ENCODE measurements at places on chromosomes 1 and 21.
A peak's percentile ranks its signal among the peaks of the same experiment; 100 is the strongest.

DNA sequence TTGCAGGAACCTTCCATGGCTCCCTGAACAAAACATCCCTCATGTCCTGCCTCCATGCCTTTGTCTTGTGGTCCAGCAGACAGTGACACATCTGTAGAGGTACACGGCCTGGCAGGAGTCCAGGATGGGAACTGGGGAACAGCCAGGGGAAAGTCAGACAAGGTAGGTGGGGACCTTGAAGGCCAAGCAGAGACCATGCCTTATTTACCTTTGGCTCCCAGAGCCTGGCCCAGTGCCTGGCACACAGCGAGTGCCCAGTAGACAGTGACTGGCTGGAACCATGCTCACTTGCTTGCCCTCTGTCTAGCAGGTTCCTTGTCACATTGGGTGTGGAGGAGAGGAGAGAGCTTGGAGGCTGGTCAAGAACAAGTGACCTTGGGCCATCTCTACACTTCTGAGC is 81.0 kb downstream of the BCAR3 start:
- no peak for DNase-seq

- DNase-seq = no peak
These were observed 112.1 kb downstream of the OLFM3 start for GRCh38 chr1:101884621-101885020.

DNA sequence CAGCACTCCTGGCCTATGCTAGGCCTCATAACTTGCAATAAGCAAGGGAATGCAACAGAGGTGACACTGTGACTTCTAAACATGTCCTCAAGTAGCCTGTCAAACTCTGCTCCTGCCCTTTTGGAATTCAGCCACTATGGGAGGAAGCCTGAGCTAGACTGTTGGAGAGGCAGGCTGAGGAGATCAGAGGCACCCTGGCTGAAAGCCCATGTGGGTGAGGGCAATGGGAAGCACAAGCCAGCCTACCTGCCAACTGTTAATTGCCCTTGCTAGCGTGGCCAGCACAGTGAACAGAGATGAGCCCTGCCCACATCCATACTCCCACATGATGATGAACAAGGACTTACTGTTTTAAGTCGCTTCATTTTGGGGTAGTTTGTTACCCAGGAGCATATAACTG is 17.7 kb downstream of the GNB1 start:
- no peak for DNase-seq

GRCh38 chr1:31628931-31629556 is 11.6 kb downstream of the HCRTR1 start:
- DNase-seq = no peak

DNA sequence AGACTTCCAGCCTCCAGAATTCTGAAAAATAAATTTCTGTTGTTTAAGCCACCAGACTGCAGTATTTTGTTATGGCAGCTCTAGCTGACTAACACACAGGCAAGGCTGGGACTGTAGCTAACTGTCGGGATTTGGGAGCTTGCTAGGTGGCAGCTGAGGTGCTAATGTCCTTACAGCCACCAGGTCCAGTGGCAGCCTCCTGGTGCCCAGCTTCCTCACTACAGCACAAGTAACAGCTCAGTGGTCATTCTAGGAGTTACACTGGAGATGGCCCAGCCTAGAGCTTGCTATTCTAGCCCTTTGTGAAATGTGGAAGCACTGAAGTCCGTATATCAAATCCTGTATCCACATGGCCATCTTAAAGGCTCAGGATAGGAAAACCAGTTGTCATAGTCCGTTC is 4.3 kb upstream of the C1orf115 start:
- DNase-seq = no peak

- DNase-seq = no peak
These were observed 7.1 kb upstream of the PEX10 start for GRCh38 chr1:2419416-2419815.

DNA sequence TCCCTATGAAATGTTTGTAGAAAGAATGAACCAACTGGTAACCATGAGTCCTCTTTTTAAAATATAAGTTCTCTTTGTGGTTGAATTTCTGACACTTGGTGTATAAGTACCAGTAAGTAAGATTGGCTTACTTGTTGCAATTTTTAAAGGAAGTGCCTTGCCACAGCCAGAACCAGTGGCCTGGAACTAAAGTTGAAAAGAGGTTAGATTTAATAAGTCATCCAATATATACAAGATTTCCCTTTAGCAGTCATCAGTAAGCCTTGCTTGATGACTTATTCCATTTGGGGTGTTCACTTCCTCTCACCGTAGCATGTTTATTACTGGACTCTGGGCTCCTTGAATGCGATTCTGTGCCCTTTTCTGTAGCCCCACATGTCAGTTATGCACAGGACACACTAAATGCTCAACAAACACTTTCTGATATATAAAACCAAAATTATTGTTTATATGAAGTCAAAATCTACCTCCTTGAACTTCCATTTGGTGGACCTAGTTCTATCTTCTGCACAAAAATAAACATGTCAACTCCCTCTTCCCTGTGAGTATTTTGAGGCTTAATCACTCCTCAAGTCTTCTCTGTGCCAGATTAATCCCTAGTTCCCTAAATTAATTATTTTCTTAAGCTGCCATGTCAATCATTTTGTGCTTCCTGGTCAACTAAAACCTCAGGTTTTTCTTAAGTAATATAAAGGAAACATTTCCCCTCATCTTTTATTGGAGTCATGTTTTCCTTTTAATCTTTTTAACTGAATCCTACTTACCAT is 218.1 kb downstream of the ST6GALNAC3 start:
- no peak for DNase-seq

DNA sequence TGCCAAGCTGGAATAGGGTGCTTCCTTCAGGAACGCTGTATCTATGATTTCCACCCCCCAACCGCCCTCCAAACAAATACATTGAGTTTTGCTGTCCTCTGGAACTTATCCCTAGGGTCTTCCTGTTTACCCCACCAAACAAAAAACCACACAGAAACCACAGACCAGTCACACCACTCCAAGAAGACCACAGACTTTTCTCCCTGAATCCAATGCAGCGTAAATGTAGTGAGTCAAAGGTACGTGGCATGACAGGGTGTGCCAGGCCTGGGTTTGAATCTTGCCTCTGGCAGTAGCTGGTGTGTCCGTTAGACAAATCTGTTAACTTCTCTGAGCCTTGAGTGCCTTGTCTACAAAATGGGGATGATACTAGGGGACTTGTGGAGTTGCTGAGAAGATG is 27.8 kb downstream of the ASAP3 start:
- no peak for DNase-seq

DNA sequence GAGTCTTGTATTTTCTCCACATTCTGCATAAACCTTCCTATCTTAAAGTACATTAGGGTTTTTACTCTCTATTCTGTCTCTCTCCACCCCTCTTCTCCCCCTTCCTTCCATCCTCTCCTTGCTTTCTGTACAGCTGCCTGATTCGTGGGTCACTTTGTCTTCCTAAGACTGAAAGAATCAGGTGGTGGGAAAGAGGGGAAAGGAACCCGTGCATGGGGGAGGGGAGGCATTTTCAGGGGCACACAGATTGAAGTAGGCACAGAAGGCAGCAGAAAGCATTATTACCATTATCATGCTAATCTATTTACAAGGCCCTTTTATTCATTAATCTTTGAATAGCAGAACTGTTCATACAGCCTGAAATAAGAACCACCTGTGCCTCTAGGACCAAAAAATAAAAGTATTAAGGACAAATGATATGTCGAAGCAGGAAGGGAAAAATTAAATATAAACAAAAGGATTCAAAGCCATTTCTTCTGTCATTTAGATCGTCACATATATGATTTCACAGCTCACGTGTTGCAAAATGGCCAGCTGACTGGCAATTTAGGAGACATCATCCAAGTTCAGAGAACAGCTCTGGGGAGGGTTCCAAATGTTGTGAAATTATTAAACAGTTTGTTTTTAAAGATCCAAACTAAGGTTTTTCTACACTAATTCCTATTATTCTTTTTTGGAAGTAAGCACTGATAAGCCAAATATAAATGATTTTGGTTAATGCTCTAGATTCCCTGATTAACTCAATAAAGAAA is 154.6 kb downstream of the PBX1 start:
- DNase-seq = no peak

- DNase-seq = peak; percentile 18
These were observed 455 bp downstream of the BSDC1 start for GRCh38 chr1:32393832-32394140.

GRCh38 chr21:17930093-17930492 is 110.9 kb upstream of the C21orf91 start:
- no peak for DNase-seq

GRCh38 chr1:76428028-76428427 is 353.5 kb downstream of the ST6GALNAC3 start:
- no peak for DNase-seq

GRCh38 chr1:111370871-111371270 is 56.7 kb downstream of the OVGP1 start:
- no peak for DNase-seq

- DNase-seq = no peak
These were observed 236.4 kb downstream of the USP25 start for GRCh38 chr21:15966231-15966630.

DNA sequence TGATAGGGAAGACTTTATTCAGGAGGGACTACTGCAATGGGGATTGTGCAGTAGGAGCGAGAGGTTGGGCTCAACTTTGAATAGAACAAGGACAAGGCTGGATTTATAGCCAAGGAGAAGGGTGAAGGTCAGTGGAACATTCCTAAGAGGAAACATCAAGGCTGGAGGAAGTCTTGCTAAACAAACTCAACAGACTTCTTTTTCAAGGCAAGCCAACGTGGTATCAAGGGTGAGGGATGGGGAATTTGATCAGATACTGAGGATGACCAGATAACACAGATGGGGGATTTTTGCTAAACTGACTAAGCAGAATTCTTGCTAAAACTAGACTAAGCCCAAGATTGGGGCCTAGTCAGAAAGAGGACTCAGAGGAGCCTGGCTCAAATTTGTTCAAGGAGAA is 107.3 kb downstream of the DUSP10 start:
- no peak for DNase-seq

DNA sequence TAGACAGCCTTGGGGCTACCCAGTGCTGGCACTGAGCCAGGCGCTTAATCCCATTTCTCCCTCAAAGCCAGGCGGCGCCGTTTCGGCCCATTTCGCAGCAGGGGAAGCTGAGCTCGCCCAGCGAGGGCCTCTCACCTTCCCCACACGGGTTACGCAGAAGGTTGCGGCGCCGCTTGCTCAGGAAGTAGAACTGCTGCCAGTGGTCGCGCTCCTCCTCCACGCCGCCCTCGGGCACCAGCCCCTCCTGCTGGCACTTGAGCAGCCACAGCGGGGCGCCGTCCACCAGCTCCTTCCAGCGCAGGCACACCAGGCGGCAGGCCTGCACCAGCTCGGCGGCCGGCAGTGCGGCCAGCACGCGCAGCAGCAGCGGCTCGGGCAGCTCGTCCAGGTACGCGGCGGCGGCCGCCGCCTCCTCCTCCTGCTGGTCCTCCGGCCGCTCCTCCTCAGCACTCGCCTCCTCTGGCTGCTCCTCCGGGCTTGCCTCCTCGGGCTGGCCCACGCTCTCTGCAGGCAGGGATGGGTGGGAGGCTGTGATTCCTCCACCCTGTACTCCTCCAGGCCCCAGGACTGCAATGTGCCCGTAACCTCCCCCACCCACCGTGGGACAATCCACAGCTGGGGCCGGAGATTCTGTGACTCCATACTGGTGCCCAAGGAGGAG is 3.8 kb downstream of the FBXO2 start:
- peak; percentile 67 for DNase-seq

- DNase-seq = no peak
These were observed 20.9 kb downstream of the SLC9A1 start for GRCh38 chr1:27133991-27134390.

DNA sequence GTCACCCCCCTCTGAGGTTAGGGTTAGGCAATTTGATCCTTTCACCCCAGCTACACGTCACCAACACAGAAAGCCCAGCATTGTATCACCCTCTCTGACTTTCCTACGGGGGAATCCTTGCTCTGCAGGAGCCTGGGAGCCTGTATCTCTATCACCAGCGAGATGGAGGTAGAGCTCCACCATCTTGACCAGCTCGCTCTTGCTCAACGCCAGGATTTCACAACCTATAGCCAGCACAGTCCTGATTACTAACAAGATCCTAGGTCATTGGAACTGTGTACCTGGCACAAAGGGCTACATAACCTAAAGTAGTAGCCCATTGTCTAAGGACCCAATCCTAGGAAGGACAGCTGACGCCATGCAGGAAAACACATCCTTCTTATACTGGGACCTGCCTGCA is 66.1 kb downstream of the DMRTA2 start:
- no peak for DNase-seq

- no peak for DNase-seq
These were observed 1353.2 kb upstream of the ADGRL2 start for GRCh38 chr1:80447526-80447925.

GRCh38 chr1:207954104-207954503 is 43.2 kb upstream of the CD34 start:
- no peak for DNase-seq

GRCh38 chr1:31336687-31337467 is 36.0 kb downstream of the FABP3 start:
- DNase-seq = no peak

DNA sequence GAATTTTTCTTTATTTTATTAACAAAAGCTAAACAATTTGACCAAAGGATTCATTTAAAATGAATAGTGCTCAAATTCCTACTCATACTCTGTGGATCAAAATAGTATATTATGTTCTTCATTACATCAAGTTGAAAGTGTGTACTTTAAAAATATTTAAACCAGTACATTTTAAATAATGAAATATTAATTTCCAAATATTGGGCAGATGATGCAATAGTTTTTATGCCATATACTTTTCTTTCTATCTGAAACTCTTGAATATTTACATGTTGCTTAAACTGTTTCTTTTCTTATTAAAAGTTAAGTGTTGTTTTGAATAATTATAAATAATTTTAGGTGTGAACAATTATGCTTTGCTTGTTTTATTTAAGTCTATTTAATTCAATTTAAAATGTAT is 144.7 kb upstream of the TMPRSS15 start:
- no peak for DNase-seq

DNA sequence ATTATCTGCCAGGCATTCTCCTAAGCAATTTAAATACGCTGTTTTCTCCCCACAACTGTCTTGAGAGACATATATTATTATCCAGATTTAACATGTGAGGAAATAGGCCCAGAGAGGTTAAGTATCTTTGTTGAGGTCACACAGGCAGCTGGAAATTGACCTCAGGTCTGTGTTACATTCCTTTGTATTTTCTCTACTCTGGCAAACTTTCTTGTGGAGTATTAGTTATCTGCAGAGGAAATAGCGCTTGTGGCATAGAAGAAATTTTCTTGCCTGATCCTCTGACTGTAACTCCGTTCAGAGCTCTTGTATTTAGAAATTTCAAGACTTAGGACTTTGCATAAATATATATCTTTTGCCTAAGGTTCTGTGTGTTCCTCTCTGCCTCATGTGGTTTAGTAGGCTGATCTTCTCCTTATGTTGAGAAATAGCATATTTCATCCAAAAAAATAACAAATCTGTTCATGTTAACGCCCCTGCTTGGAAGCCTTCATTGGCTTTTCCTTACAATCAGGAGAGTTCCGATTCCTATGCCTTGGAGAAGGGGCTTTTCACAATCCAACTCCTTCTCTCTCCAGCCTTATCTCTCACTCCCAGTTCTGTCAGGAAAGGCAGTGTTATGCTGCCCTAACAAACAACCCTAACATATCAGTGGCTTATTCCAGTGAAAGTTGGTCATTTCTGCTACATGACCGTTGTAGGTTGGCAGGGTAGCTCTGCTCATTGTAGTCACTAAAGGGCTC is 2.5 kb upstream of the JUN start:
- DNase-seq = no peak

- DNase-seq = no peak
These were observed 12.1 kb downstream of the AZIN2 start for GRCh38 chr1:33093004-33093403.

GRCh38 chr1:111739925-111740765 is 950 bp upstream of the INKA2 start:
- no peak for DNase-seq

- DNase-seq = no peak
These were observed 75.4 kb upstream of the C1orf105 start for GRCh38 chr1:172345077-172345476.
